A673 (cell line): ENCODE measurements at places on chromosomes 1 and 21.
A peak's percentile ranks its signal among the peaks of the same experiment; 100 is the strongest.

DNA sequence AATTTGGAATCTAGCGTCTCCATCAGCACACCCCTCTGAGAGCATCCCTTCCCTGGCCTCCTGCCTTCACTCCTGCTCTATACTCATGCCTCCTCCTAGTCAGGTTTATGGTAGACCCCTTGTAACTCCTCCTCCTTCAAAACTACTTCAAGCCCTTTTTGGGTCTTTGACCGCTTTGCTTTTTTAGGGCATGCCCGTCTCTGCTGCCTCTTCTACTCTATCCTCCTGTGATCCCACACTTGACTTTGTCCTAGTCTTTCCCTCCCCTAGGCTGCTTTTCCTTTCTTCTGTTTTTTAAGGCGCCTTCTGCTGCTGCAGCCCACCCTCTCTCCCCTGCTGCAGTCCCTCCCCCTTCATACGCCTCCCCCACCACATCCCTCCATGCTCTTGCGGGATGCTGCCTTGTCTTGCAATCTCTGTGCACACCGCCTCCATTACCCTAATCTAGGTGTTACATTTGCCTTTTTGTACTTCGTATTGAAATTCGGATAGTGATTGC, 1.5 kb downstream of the SNX27 start:
- DNase-seq, result no peak

- peak; percentile 39 for DNase-seq
Observed at GRCh38 chr1:221035662-221036153, 156.5 kb downstream of the HLX start.

DNA sequence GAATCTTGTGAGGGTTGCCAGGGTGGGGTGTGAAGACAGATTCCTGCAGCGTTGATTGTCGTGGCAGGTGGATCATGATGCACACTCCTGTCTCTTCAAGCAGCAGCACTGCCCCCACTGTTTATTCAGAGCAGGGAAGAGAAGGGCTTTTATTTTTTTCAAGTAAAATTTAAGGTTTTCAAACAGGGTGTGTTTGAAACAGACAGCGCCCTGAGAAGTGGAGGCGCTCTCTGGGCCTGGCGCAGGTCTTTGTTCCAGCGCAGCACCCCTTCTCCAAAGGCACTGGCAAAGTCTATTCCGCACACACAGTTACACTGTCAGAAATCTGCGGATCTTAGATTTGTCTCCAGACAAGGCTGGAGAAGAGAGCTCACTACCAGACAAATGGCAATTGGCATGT, 7.0 kb downstream of the C1orf53 start:
- no peak for DNase-seq

GRCh38 chr1:153510984-153511410, 24.8 kb downstream of the S100A6 start:
- peak; percentile 81 for DNase-seq

GRCh38 chr1:145999321-146000024, 3.1 kb upstream of the TXNIP start:
- DNase-seq, result no peak

- no peak for DNase-seq
Observed at GRCh38 chr1:173937062-173937461, 19.9 kb upstream of the SERPINC1 start.

GRCh38 chr21:28336314-28336713, 656.4 kb downstream of the LTN1 start:
- peak; percentile 47 for DNase-seq

- DNase-seq, result no peak
Observed at GRCh38 chr1:241336335-241336734, 20.7 kb downstream of the RGS7 start.

DNA sequence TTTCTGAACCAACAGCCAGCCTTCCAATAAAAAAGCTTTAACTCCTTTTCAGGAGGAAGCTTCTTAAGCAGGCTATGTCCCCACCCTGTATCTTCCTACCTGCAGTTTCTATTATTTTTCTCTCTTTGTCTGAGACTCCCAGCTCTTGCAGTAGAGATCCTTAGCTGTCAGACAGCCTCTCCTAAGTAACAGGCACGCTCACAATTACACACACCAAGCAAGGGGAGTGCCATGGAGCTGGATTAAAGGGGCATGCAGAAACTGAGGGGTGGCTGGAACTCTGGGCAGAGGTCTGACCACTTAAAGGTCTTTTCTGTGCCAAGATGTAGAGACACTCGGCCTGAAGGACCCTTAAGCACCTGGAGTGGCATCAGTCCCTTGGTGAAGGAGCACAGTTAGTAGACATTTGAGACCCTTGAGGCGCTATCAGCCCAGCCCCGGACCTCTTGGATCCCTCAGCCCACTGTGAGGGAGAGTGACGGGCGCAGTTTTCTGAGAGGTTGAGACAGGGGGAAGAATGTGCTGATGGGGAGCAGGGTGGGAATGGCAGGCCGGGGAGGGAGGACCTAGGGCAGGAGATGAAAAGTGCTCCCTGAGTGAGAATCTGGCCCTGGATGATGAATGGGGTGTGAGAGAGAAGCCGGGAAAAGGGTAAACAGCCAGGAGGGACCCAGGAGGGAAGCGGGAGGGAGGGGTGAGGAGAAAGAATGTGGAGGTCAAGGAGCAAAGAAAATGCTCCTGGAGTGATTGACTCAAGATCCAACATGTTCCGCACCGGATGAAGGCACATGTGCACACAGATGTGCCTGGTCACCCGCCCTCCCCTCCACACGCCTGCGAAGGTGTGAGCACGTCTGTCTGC, 13.3 kb downstream of the PLXNA2 start:
- no peak for DNase-seq

DNA sequence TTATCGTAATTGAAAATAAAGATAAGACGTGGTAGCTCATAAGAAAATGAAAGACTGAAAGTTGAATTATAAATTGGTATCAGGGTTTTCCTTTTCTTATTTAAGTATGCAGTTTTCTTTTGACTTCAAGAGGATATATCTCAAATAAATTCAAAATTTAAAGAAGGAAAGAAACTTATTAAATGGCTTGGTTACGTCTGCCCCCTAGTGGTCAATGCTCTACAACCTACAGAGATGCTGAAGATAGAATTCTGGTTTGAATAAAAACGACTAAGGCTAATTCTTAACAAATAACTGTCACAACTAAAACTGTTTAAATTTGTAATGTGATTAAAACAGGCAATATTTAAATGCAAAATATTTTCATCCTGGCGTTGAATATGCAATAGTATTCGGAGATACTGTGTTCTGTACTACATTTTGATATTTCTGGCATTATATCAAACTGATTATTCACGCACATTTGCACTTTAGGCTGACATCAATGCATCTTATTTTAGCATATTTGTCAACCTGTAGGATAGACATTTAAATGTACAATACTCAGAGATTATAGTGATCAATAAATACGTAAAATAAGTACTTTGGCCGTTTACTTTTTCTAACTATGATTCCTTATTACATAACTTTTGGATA, 26.8 kb downstream of the IFI44 start:
- peak; percentile 76 for DNase-seq

- DNase-seq, result no peak
Observed at GRCh38 chr1:153475282-153475681, 14.8 kb upstream of the S100A7 start.

DNA sequence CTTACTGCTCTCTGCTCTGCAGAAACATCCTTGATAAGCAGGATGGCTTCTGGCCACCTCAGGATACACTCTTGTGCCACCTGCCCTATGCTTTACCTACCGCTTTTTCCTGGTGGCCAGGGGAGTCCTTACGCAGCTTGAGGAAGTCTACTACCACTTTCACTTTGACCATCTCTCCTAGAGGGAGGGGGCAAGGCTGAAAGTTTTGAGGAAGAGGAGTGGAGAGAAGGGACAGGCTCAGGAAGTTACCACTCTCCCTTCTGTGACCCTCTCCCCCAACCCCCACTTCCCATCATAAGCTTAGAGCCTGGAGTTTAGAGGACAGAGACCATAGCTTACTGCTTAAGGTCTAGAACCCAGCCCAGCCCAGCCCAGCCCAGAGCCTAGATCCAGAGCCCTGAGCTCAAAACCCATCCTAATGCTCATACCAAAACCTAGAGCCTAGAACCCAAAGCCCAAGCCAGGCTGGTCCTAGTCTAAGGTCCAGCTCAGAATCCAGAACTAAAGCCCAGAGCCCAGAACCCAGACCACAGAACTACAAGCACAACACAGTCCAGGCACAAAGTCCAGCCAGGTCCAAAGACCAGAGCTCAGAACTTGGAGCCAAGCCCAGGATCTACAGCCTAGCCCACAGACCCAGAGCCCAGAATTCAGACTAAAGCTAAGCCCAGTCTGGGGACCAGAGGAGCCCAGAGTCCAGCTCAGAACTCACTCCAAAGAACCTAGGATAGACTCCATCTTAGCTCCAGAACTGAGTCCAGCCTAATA, 18.0 kb upstream of the MFSD2A start:
- no peak for DNase-seq

DNA sequence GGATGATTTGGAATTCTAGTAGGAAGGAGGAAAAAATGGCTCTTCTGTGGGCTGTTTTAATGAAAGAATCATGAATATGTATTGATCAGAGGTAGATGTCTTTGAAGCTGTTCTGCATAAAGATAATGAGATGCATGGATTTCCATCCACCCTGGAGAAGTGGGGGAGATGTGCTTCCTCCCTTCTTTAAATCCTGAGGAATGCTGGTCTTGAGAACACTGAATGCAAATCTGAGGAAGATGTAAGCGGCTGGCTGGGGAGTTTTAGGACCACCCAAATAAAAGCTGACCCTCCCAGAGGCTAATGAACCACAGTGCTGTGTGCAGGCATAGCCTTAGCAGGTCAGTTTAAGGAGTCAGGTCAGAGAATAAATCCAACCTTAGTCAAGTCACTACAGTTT, 37.3 kb downstream of the ZMYND12 start:
- no peak for DNase-seq

GRCh38 chr1:76547916-76548315, 319.4 kb upstream of the ST6GALNAC5 start:
- no peak for DNase-seq

DNA sequence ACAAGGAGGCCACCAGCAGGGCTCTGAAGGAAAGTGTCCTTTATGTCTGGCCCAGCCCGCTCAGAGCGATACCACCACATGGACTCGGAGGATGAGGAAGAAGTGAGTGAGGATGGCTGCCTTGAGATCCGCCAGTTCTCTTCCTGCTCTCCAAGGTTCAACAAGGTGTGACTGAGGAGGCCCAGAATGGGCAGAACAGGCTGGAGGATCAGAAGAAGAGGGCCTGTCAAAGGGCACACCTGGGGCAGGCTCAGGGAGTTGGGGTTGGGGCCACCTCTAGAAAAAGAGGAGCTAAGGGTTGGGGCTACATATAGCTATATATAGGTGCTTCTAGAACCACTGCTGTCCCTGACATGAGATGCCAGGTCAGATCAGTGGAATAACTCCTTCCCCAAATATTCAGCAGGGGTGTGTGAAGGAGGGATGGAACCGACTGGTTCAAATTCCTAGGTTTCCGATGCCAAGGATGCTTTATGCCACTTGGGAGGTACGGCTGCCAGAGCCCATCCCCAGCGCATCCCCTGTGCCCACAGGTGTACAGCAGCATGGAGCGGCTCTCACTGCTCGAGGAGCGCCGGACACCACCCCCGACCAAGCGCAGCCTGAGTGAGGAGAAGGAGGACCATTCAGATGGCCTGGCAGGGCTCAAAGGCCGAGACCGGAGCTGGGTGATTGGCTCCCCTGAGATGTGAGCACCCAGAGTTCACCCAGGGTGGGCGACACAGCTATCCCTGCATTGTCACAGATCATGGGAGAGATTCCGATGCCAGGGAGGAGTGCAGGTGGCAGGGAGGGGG, 102.2 kb downstream of the PIK3R3 start:
- no peak for DNase-seq

DNA sequence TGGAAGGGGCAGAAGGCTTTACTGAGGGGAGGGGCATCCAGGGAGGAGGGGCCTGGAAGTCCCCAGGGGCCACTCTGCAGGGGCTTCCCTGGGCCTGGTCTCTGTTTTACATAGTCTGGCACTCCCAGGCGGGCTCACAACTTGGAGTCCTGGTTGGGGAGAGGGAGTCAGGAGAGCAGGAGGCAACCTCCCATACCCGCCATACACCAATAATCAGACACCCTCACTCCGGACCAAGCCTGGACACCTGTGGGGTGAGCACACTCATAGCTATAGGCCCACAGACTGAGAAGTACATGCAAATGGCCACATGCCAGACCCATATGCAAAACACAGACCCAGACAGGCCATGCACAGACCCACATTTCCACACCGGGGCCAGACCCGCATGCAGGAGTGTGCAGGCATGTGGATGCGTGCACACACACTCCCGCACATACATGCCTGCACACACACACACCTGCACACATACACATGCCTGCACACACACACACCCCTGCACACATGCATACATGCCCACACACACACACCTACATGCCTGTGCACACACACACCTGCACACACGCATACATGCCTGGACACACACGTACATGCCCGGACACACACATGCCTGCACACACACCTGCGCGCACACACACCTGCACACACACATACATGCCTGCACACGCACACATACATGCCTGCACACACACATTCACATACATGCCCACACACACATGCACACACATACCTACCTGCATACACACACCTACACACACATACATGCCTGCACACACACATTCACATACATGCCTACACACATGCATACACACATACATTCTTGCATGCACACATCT, 89.5 kb upstream of the RUNX3 start:
- DNase-seq, result peak; percentile 34

DNA sequence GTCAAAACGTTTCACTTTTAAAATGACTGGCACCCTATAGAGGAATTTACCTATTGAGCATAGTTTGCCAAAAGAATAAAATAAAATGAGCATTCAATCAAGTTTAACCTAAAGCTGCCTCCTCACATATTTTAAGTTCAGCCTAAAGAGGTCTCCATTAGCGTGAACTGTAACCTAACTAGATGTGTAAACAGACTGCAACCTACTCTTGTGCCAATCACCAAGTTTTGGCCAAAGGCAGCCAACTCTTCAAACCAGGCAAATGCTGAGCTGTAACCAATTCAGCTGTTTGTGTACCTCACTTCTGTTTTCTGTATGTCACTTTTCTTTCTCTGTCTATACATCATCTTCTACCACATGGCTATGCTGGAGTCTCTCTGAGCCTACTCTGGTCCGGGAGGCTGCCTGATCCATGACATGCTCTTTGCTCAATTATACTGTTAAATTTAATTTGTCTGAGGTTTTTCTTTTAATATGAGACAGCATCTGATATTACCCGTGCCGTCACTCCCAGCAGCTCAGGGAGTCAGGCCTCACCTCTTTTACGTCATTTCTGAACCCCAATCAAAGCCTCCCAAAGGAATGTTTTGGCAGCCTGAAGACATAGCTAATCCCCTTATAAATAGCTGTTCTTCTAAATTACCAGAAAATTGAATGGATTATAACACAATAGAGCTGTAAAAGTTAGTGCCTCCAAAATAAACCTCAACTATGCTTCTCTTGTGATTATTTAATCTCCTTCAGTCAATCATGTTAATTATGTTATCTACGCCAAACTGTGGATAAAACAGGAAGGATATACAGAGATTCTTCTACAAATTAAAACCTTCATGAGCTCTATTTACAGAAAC, 81.0 kb upstream of the NR5A2 start:
- DNase-seq, result peak; percentile 64

GRCh38 chr1:209162651-209163050, 420.9 kb upstream of the CAMK1G start:
- DNase-seq, result no peak
